ENCODE measurements at places on chromosomes 5 and 9.

- peak; percentile 73 for DNase-seq
Measured at GRCh38 chr9:124133727-124134126, 122.2 kb downstream of the LHX2 start.

- DNase-seq: peak; percentile 56
Measured at GRCh38 chr9:127267793-127268525, 3.4 kb downstream of the GARNL3 start.

- DNase-seq: no peak
Measured at GRCh38 chr5:59000211-59000610, 417.3 kb downstream of the RAB3C start.

GRCh38 chr5:126948011-126948355 lies 82.4 kb downstream of the MARCHF3 start:
- DNase-seq: no peak

- no peak for DNase-seq
Measured at GRCh38 chr9:82570226-82570625, 492.7 kb downstream of the RASEF start.

DNA sequence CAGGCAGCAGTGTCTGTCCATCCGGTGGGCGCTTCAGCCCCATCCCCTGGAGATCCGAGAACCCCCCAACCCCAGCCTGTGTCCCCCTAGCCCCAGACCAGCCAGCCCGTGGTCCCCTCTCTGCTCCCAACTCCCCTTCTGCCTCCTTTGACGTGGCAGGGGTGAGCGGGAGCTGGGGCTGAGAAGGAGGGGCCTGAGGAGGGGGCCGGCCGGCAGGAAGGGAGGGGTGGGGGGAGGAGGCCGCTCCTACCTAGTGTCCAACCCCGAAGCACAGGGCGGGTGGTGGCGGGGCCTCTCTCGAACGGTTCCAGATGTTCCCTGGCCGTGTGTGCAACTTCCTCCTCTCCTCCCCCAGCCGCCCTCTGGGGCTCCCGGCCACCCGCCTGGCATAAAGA lies 31.0 kb downstream of the GOLGA2 start:
- no peak for DNase-seq
